ENCODE measurements at places on chromosomes 3 and 15.

- no peak for DNase-seq
These were observed 369.6 kb upstream of the AZI2 start for GRCh38 chr3:28718074-28718849.

DNA sequence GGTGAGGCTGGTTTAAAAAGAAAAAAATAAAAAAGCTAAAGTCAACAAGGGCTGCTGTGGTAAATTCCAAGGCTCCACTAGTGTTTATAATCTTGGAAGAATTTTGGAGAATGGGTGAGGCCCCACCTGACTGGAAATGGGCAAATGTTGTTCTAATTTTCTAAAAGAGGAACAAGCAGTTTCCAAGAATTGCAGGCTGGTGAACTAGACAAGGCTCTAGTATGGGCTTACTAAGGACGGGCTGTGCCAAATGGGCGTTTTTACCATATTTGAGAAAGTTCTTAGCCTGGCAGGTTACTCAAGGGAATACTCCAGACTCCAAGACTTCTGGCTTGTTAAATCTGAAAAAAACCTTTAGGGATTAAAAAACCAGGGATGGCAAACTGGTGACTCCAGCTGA is 67.0 kb upstream of the ABHD2 start:
- no peak for DNase-seq

DNA sequence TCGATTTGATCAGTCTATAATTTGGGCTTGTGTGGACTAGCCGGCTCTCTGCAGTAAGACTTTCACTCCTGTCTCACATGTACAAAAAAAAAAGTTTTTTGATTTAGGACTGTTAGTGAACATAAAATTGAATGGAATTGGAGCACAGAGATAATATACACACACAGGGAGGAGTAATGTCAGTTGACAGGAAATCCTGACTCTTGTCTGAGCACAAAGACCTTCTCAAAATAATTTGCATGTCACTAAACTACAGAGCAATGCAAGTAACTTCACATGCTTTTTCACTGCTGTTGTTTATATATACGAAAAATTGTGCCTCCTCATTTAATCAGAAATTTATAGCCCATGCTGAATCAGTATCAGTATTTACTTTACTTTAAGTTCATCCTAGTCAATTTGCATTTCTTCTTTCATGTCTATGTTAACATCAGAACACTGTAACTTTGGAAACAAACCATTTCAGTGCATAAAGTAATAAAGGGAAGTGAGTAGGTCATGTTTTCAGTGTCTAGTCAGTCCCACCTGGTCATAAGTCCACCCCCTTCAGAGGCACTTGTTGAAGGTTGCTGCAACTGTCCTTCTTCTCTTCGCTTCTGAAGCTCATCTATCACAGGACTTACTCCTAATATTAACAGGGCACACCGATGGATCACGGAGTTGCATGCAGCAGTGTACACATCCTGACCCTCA is 115.8 kb downstream of the FBXL22 start:
- DNase-seq, result no peak

DNA sequence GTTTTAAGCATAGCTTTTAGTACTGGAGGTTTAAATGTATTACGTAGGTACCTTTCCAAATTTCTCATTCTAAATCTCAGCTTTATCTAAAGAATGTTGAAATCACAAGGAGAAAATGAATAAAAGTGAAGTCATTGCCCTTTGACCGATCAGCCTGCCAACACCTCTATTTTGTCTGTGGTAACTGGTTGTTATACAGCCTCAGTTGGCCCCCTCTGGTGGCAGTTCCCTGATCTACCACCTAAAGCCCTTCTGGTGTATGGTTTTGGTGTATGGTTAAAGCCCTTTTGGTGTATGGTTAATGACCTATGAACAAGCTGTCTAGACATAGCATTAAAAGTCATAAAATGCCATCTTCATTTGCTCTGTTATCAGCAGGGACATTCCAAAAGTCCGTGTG is 378.2 kb upstream of the AZI2 start:
- no peak for DNase-seq

- DNase-seq, result no peak
These were observed 26.1 kb downstream of the ABTB1 start for GRCh38 chr3:127698691-127699415.

DNA sequence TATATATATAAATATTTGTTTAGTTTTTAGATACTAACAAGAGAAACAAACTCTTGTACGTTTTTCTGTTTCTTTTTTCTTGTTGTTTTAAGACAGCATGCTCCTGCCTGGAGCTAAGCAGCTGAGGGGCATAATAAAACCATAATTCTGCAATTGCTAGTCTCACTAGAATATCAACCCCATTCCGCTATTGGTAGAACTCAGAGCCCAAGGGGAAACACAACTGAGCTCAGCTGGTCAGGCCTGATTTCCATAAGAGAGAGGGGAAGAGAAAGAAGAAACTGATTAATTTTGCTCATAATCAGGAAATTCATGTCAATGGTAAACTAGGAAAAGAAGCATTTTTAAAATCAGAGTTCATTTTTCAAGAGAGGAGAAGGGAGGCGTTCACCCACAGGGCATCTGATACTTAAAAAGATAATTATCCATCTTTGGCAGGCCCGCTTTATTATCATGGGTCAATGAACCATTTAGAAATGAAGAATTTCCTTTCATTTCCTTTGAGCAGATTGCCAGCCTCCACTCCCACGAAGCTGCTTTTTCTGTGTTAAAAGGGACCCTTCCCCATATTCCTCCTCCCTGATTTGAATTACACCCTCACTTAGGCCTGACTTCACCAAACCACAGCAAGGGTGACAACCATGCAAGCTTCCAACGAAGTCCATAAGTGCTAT is 965.3 kb upstream of the CFAP20DC start:
- no peak for DNase-seq

- peak; percentile 29 for DNase-seq
These were observed 655 bp downstream of the CYFIP1 start for GRCh38 chr15:22979238-22980188.

DNA sequence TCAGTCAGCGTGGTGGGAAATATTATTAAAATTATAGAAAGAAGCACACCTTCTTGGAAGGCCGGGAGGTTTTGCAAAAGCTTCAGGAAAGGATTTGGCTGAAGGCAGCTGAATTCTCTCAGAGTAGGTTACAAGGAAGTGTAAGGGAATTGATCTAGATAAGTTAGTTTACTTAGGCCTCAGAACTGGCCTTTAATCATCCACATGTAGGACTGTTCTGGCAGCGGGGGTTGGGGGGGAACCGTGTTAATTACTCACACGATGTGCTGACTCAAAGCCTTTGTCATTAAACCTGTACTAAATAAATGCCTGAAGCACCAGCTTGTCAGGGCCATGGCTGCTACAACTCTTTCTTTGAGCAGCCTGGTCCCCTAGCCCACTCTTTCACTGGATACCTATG is 12.8 kb downstream of the ASB14 start:
- DNase-seq, result no peak

- DNase-seq, result no peak
These were observed 6.9 kb downstream of the NSMCE3 start for GRCh38 chr15:29262738-29263137.

DNA sequence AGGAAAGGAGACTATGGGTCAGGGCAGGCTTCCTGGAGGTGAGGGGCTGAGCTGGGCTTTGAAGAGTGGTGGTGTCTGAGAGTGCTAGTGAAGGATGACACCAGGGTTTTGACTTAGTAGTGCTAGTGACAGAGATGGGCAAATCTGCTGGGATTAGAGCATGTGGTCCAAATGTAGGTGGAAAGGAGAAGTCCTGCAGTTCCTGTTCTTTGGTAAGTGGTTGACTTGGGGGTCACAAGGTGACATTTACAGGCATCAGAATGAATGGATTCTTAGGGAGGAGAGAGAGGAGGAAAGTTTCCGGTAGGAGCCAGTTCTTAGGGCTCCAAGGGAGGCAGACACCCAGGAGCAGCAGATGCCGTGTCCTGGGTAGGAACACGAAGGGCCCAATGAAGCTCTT is 796 bp upstream of the DOCK3 start:
- DNase-seq, result no peak

- DNase-seq, result no peak
These were observed 2.1 kb upstream of the PCCB start for GRCh38 chr3:136247855-136248590.

- no peak for DNase-seq
These were observed 13.3 kb upstream of the KIF23 start for GRCh38 chr15:69400850-69401249.

DNA sequence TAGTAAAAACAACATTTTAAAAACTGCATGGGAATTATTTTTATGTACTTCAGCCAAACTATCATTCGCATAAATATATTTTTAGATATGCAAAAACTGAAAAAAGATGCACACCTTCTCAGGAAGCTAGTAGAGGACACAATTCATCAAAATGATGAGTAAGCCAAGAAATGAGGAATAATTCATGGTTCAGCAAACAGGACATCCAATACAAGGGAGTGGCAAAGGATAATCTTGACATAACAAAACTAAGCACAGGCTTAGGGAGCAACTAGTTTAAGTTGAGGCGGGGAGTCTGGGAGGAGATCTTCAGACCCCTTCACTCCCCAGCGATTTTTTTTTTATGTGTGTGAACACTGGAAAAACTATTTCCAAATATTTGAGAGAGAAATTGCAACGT is 93.7 kb downstream of the ZNF280D start:
- no peak for DNase-seq

DNA sequence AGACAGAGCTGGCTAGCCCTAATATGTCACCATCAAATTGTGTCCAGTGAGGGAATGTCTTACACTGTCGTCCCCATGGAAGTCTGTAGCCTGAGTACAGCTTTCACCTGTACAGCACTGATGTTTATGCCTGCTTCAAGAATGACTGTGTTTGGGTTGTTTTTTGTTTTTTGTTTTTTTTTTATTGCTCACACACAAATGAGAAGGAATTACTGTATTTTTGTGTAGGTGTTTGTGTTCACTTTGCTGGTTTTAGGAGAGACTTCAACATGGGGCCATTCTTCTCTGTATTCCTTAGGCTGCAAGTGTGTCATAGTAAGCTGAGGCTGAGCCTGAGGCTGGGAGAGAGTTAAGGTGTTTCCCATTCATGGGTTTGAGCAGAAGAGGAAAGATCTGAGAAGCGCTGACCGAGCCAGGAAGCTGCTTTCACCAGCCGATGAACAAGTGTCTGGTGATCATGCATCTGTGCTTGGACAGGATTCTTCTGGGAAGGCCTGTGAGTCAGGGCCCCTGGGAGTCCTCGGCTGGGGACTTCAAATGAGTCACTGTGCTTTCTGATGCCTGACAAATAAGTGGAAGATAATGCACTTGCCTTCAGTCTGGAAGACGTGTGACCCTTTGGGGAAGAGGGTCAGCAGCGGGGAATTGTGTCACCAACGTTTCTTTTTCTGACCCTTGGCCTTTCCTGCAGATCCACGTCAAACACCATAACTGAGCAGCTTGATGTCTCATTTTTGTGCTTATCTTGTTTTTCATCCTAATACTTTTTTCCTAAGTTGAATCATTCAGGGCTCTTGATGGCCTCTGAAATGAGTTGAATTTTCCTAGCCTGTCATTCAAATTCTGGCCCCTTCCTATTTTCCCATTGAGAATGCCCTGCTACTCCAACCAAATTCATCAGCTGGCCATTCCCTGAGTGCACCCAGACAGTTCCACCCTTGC is 36.7 kb upstream of the ZBTB38 start:
- no peak for DNase-seq

- no peak for DNase-seq
These were observed 3.4 kb upstream of the FSTL1 start for GRCh38 chr3:120454076-120454689.

DNA sequence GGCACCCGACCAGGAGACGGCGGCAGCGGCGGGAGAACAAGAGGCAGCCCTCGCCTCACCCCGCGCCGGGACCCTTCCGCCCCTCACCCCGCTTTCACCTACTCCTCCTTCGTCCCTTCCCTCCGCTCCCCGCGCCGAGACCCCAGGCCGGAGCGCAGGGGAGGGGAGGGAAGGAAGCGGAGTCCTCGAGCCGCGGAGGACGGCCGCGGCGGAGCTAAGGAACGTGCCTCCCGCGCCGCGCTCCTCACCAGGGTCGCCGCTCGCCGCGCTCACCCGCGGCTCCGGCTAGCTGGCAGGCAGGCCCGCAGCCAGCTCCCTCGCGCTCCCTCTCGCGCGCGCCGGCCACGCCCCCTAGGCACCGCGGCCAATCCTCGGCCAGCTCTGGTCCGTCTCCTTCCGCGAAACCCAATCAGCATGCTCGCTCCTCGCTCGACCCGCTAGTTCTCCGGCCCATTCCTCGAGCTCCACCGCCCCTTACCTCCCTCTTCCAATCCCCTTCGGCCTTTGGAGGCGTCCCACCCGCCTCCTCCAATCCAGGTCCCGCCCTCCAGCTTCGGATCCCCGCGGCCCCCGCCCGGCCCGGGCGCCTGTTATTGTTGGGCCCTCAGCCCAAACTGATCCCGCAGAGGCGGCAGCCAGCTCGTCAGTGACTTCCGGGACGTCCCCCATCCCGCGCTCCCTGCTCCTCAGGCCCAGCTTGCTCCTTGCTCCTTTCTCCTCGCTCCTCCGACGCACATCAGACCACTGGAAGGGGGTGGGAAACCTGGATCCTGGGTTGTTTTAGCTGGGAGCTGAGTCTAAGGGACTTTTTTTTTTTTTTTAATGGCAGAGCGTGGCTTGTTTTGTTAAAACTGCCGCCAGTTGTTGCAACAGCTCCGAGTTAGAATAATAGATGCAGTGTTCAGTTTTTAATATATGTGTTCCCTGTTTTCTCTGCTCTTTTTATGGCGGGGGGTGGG is at the start of gene DCBLD2:
DCBLD2 (minus strand) TSS at position 304 of the 959 bp plus-strand sequence. CDS start 369 bp downstream, outside the sequence.
- DNase-seq, result peak; percentile 88

DNA sequence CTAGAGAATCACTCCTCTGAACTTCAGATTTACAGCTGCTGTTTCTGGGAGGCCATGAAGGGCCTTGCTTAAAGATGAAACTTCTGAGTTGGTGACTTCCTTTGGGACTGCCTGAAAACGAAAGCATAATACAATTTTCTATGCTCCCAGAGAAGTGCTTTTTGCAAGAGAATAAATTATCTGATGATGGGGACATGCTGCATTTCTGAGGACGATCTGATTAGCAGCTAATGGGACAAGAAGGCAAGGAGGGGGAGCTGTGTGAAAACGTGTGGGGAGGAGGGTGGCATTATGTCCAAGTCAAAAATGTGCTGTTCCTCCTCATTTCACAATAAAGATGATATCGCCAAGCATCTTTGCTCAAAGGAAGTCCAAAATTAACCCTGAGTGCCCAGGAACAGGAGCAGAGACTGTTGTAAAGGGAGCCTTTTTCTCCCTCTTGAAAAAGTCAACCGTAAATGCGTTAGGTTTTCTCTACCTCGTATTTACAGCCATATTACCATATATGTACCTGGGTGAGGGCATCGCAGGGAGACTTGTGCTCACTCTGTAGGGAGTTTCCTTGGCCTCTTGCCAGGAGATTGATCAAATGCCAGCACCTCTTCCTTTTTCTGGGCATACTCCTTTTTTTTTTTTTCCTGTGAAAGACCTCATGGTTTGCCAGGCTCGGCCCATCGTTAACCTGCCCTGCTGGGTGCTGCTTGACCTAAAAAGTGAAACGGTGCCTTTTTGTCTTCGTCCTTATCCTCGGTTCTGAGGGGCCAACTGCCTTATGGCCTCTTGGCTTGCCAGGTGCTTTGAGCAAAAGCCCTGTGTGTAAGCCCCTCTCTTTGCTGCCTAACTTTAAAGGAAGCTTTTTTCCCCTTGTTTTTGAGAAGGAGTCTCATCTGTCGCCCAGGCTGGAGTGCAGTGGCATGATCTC is 11.5 kb downstream of the ITPR1 start:
- peak; percentile 20 for DNase-seq

GRCh38 chr15:100891307-100892012 is 11.8 kb downstream of the ALDH1A3 start:
- no peak for DNase-seq

GRCh38 chr3:119324899-119325298 is 30.7 kb downstream of the ARHGAP31 start:
- DNase-seq, result no peak
